ENCODE measurements at places on chromosomes 16 and 17.

DNA sequence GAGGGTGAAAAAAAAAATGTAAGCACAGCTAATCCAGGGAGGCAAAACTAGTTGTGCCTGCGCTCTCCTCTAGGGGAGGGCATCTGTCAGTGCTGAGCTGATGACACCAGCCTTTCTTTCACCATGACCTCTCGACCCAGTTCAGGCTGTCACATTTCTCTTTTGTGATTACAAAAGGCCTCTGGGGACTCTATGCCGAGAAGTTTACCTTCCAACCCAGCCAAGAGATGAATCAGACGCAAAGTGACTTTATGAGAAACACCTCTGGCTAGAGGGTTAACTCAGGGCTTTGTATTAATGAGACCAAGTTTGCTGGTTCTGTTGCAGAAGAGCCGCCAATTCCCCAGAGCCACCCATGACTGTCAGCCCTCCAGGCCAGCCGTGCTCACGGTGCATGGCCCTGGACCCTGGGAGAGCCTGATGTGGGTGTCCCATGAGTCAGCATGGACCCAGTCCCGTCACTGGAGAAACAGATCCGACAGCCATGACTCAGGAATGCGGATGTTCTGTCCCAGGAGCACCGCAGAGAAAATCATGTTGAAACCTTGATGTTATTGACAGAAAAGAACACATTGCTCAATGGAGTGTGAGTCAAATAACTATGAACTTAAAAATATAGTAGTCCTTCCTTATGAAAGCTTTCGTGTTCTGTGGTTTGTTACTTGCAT, 437.2 kb downstream of the HS3ST3B1 start:
- no peak for DNase-seq

DNA sequence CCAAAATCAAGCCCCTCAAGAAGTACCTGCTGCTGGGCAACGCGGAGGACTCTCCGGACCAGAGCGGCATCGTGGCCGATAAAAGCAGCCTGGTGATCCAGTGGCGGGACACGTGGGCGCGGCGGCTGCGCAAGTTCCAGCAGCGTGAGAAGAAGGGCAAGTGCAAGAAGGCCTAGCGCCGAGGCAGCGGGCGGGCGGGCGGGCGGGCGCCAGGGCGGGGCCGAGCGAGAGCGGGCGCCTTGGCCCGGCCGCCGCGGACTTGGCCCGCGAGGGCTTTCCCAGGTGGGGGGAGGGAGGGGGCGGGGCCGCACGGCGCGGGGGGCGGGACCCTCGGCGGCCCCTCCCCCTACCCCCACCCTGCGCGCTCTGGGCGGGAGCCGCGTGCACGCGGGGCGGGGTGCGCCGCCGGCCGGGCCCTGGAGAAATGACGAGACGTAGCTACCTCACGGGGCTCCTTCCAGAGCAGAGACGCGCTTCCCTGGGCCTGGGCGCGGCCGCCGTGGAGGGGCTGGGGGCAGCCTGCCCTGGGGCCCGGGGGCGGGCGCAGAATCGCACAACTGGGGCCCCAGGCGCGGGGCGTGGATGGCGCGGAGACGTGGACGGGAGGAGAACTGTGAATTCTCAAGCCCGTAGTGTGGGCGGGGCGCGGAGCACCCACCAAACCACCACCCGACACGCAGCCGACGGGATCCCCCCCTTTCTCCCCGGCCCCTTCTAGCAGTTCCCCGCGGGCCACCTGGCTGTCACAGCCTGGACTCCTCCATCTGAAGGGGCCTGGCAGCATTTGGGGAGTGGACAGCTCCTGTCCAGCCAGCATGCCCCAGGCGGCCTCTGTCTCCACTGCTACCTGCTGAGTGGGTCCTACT, 218.7 kb downstream of the NTN1 start:
- peak; percentile 78 for DNase-seq

DNA sequence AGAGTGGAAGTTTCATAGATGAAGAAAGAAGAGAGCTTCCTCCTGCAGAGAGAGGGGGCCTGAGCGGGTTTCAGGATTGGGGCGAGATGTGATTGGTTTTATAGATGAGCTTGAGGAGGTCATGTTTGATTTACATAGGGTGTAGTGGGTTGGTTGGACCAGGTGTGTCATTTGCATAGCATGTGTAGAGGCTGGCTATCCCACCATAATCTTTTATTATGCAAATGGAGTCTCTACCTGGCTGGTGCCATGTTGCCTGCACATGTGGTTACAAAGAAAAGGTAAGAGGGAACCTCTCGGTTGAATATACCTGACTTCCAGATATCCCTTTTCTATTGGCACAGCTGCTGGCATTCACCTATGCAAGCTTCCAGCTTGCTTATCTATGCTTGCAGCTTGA, 228.1 kb downstream of the BCAS3 start:
- no peak for DNase-seq

GRCh38 chr16:72501739-72502593, 330.0 kb upstream of the PMFBP1 start:
- peak; percentile 31 for DNase-seq

- DNase-seq, result peak; percentile 74
These were observed 192.4 kb upstream of the GSE1 start for GRCh38 chr16:85420501-85421337.

- no peak for DNase-seq
These were observed 123.1 kb downstream of the OR1D5 start for GRCh38 chr17:2940352-2940751.

- DNase-seq, result no peak
These were observed 3.9 kb upstream of the WNT9B start for GRCh38 chr17:46847204-46848191.

DNA sequence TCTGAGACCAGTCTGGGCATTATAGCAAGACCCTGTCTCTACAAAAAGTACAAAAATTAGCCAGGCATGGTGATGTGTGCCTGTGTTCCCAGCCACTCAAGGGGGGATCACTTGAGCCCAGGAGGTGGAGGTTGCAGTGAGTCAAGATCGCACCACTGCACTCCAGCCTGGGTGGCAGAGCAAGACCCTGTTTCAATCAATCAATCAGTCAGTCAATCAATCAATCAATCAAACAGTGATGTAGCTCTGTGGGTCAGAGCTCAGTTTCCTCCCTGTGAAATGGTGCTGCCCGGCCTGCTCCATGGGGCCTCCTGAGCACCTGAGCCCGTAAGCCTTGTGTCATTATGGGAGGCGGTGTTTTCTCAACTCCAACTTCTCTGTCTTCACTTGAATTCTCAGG, 167.1 kb upstream of the CIBAR2 start:
- DNase-seq, result no peak

DNA sequence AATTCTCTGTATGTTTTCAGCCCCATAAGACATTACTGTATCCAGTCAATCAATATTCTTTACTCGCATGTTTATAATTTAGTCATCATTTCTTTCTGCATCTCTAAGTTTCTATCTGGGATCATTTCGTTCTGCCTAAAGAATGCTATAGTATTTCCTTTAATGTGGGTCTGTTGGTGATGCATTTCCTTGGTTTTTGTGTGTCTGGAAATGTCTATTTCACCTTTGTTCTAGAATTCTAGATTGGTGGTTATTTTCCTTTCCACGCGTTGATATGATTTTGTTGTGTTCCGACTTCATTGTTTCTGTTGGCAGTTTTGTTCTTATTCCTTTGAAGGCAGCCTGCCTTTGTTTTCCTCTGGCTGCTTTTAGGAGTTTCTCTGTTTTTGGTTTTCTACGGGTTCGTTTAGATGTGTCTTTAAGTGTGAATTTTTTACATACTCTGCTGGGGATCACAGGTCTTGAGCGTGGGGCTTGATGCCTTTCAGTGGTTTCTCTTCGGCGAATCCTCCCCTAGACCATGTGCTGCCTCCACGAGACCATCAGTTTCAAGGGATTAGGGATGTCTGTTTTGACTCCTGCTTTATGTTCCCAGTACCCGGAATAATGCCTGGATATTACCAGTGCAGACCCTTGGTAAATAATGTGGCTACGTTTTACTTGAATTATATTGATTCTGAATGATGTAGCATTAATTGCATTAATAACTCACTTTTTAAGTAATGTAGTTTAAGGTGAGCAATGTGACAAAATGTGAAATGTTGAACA, 23.5 kb downstream of the POLR3E start:
- no peak for DNase-seq

GRCh38 chr16:30555315-30556124, 2.7 kb downstream of the ZNF764 start:
- no peak for DNase-seq

All from CD4-positive, alpha-beta T cell treated with Interleukin-6 for 4 hours (primary cell).